Tibial artery (tissue), 4 donors: ENCODE measurements at places on chromosomes 13 and 19.

DNA sequence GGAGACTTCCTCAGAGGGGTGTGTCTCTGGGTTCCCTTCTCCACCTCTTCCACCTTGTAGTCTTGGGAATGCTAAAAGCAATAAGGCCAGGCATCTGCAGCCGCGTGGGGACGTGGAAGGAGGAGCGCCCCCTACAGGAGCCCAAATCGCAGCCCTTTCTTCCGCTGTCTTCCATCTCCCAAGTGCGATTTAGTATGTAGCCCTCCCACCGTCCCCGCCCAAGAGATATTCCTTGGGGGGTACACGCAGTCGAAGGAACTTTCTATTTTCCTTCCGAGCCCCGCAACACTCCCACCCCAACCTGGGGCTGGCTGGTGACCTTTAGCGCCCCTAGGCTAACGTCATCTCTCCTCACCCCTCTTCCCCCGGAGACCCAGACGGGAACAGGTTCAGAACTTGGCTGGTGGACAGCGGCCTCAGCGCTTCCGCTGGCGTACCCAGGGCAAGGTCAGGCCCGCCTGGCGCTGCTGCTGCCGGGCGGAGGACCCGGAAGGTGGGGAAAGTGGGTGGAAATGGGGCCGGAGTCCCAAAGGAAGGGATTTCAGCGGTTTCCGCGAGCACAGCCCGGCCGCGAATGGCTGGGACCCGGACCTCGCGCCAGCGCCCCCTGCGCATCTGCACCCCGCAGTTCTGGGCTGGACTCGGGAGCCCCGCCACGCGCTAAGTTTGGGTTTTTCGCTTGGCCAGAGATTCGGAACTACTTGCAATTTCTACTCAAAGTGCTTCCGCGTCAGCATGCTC lies 2.1 kb upstream of the PCDH8 start:
- peak; percentile 71 for DNase-seq

DNA sequence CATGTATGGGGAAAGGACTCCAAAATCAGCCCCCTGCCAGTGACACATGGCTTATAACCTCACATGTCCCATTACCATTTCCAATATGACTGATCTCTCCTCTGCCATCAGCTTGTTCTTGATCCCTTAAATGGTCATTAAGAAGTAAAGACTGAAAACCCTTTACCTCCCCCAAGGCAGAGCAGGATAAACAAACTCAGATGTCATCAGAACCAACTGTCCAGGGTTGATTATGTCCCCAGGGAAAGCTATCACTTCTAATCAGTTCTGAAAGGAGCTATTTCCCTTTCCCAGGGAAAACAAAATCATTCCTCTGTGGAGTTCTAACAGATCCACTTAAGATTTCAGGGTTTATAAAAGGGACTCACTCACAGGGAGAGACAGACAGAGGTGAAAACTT lies 350.9 kb downstream of the SUCLA2 start:
- no peak for DNase-seq

GRCh38 chr19:9155591-9155990 lies 15.4 kb downstream of the ZNF317 start:
- DNase-seq: no peak

DNA sequence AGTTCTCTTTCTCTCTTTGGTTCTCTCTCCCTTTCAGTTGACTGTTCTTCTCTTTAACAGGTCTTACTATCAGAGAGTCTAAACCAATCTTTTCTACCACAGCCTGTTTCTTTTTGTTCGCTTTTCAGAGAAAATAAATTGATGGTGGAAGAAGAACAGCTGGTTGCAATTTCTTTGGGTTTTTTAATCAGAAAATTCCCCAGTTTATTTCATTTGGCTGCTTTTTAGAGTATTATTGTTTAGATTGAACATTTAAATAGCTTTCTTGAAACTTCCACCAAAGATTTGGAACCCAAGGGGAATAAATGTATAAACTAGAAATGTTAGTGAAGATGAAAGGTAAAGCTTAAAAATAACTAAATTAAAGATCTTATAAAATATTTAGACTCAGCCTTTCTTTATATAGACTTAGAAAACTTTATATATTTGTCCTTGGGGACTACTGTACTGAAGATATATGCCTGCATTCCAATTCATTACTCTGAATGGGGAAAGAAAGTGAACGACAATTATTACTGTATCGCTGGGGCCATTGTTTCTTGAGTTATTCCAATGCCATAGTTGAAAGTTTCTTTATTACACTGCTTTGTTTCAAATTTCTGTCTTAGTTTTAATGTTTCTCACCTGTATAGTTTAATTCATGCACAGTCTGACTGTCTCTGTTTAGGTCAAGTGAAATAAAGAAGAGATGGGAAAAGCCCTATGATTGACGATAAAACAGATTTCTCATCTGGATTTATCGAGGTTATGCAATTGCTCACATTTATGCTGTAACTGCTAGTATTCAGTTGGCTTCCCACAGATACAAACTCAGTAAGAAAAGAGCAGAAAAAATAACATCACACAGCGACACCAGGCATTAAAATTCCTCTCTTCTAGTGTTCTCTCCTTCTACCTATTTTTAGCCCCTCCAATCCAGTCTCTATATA lies 169.4 kb upstream of the CSNK1A1L start:
- DNase-seq: no peak

GRCh38 chr19:42069619-42070351 lies at the start of gene GRIK5:
Gene GRIK5, minus strand, starts transcription at chr19:42070206. Its CDS starts 4,436 bp downstream, at chr19:42065770.
- no peak for DNase-seq

- peak; percentile 92 for DNase-seq
These were observed 504 bp upstream of the TRIM13 start for GRCh38 chr13:49996161-49996915.

DNA sequence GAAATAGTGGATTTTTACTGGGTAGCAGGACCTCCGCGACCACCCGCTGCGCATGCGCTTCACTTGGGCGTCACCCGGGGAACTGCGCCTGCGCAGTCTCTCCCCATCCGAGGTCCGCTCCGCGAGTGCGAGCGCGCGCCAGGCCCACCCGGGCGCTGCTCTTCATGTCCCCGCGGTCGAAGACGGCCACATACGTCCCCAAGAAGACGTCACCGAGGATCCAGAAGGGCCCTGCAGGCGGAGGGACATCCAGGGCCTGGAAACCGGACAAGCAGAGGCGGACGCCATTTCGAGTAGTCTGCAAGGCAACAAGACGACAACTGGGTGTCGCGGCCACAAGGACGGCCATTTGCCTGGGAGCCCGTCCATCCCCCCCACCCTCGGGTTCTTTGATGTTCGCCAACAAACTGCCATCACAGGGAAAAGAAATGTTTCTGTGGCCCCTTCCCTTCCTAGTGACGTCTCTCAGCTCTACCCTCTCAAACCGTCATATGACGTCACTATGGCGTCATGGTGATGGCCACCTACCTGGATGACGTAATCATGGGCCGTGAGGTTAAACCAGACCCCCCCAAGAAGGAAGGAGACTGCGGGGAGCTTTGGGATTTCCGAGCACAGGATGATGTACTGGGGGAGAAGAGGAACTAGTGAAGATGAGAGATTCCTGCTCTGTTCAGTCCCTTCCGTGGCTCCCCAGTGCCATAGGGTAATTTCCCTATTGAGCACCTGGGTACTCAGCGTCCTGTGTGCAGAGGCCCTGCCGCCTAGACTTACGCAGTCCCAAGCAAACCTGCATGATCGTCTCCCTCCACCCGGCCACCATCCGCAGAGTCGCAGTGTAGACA lies 6.7 kb downstream of the NAPSA start:
- no peak for DNase-seq

DNA sequence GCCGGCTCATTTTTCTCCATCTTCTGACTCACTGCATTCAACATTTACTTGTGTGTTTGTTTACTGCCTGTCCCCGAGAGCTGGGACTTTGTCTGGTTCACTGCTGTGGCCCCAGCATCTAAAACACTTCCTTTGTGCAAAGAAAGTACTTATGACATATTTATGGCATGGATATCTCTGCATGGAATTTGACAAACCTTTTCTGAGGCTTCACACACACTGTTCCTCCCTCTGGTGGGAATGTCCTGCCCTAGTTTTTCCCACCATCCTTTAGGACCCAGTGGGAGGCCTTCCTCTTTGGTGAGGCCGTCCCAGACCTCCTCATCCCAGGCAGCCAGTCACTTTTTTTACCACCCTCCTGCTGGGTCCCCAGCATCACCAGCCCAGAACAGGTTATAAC lies 1.4 kb upstream of the SRRM5 start:
- no peak for DNase-seq

GRCh38 chr19:40585241-40585981 lies 8.7 kb downstream of the SHKBP1 start:
- no peak for DNase-seq

DNA sequence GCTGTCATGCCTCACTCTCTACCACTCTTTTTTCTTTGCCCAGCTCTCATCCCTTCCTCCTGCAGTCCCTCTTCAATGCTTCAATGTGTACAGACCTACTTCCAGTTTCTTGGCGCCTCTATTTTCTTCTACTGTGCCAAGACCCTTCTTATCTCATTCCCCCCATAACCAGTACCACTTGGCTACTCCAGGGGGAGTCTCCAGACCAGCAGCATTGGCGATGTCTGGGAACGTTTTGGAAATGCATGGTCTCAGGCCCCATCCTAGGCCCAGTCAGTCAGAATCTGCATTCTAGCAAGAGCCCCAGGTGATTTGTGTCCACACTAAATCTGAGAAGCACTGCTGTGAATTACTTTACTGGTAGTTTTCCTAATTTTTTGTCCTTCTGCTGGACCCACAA lies 198.2 kb downstream of the SLC7A1 start:
- no peak for DNase-seq

- DNase-seq: no peak
These were observed 13.5 kb downstream of the LMNB2 start for GRCh38 chr19:2443116-2443784.

- no peak for DNase-seq
These were observed 349.4 kb downstream of the DLEU7 start for GRCh38 chr13:50494138-50494537.

- DNase-seq: no peak
These were observed 9.7 kb downstream of the MBNL2 start for GRCh38 chr13:97231829-97232196.

DNA sequence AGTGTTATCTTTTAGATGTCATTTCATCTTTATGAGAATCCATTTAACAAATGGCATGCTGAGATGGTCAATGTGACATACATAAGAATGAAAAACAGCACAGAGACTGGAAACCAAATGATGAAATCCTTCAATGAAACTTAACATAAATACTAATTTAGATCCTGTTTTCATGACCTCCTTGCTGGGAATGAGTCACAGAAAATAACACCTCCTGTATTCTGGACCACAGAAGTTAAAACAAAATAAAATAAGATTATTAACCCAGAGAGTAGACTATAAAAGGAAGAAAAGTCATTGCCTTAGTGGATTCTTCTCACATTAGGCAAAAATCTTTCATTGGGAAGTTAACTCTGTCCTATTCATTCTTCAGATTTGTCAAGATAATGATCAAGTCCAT lies 1.6 kb downstream of the DIAPH3 start:
- DNase-seq: no peak

DNA sequence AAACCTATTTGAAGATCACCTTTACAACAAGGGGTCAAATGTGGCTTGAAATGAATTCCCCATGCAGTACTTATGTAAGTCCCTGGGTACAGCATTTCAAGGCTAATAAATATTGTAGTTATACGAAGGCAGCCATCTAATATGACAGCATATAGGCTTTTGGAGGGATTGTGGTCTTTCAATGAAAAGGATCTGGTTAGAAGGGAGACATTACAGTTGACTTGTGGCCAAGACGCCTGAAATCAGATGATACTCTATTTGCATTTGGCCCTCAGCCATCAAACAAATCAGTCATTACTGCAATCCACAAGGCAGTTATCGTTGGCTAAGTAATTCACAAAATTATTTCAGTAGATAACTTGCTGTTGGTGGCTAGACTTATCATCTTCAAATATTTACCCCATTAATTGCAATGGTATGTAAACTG lies 242.7 kb downstream of the DCLK1 start:
- DNase-seq: no peak

DNA sequence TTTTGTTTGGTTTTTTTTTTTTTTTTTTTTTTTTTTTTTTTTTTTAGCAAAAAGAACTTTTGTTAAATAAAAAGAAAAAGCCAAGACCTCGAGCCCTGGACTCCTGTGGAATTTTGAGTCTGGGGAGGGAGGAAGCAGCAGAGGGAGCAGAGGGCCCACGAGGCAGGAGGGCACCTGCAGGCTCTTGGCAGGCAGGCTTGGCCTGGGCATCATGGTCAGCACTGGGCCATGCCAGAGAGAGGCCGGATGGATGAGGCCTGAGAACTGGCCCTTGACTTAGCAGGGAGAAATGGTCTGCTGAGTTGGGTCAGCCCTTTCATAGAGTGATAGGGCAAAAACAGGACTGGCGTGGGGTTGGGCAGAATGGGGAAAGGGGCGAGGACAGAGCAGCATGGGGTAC lies 100.4 kb downstream of the GPR12 start:
- no peak for DNase-seq

DNA sequence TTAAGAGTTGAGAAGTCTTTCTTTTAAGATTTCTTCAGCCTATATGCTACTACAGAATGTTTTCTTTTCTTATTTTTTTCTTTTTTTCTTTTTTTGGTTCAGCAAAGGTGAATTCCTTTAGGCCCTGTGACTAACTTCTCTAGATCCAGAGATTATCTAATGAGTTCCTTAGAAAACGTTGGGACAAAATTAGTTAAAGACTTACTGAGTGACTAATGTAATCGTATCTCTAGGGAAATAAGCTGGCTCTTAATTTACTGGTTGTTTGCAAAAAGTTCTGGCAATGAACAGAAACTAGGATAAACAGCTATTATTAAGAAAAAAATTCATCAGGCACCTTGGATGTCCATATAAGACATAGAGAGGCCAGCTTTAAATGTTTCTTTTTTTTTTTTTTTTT lies 30.7 kb upstream of the CSNK1A1L start:
- no peak for DNase-seq

DNA sequence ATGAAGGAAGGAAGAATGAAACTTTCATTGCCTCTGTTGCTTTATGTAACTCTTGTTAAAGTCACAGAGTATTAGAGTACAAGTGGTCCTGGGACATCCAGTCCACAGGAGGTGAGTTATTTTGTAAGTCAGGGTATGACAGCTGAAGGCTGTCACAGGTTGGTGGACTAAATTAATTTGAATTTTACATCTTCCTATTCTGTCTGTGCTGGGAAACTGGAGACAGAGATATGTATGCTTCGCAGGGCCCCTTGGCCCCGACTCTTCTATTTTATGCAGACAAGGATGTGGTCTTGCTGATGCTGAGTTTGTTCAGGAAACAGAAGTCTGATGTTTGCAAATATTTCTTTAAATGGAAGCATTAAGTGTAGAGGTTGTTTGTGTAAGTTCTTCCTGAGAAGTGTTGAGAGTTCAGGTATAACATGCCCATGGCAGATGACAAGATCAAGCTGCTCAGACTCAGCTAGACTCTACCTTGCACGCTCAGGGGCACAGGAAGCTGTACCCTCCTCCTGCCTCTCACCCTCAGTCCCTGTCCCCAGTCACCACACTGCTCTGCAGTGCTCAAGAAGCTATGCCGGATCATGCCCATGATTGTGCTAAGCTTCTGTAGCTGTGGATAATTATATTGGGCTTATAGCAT lies 23.4 kb downstream of the RASL11A start:
- DNase-seq: no peak

GRCh38 chr13:50419331-50419865 lies 404.2 kb downstream of the KCNRG start:
- DNase-seq: no peak
